ENCODE measurements at places on chromosomes 1 and 21.
A peak's percentile ranks its signal among the peaks of the same experiment; 100 is the strongest.

- H3K27ac ChIP-seq, result no peak overlapping the region
- no peak overlapping the region for H3K4me3 ChIP-seq
- H3K36me3 ChIP-seq, result no peaks in the 10 kb centered on the region
- no peak for DNase-seq
- no peaks in the 10 kb centered on the region for H3K4me1 ChIP-seq
Measured at GRCh38 chr1:207645635-207646081, 725 bp downstream of the CR1L start.

GRCh38 chr21:45466330-45467220 lies 61.6 kb downstream of the COL18A1 start:
- no peak overlapping the region for H3K27ac ChIP-seq
- H3K36me3 ChIP-seq, result peaks cover 4% of the 10 kb centered on the region
- DNase-seq, result no peak
- no peak overlapping the region for H3K4me3 ChIP-seq

GRCh38 chr1:204455063-204455830 lies 39.4 kb downstream of the PIK3C2B start:
- no peaks in the 10 kb centered on the region for H3K27me3 ChIP-seq
- H3K36me3 ChIP-seq, result peaks cover 8% of the 10 kb centered on the region
- H3K4me3 ChIP-seq, result no peak overlapping the region
- no peak for DNase-seq
- H3K4me1 ChIP-seq, result peaks cover 12% of the 10 kb centered on the region

- H3K27me3 ChIP-seq, result no peaks in the 10 kb centered on the region
- no peak overlapping the region for H3K4me3 ChIP-seq
- no peak overlapping the region for H3K27ac ChIP-seq
- no peaks in the 10 kb centered on the region for H3K36me3 ChIP-seq
- H3K4me1 ChIP-seq, result no peaks in the 10 kb centered on the region
Measured at GRCh38 chr1:170085091-170085490, 10.6 kb upstream of the KIFAP3 start.

- H3K36me3 ChIP-seq, result peaks cover 5% of the 10 kb centered on the region
- DNase-seq, result no peak
- no peak overlapping the region for H3K27ac ChIP-seq
- no peaks in the 10 kb centered on the region for H3K27me3 ChIP-seq
- H3K4me3 ChIP-seq, result no peak overlapping the region
Measured at GRCh38 chr1:85351202-85351828, 74.9 kb upstream of the BCL10 start.

- DNase-seq, result no peak
- H3K36me3 ChIP-seq, result no peaks in the 10 kb centered on the region
- H3K4me3 ChIP-seq, result no peak overlapping the region
- no peaks in the 10 kb centered on the region for H3K27me3 ChIP-seq
- H3K27ac ChIP-seq, result no peak overlapping the region
- no peaks in the 10 kb centered on the region for H3K4me1 ChIP-seq
Measured at GRCh38 chr1:61561666-61562065, 163.3 kb downstream of the TM2D1 start.

DNA sequence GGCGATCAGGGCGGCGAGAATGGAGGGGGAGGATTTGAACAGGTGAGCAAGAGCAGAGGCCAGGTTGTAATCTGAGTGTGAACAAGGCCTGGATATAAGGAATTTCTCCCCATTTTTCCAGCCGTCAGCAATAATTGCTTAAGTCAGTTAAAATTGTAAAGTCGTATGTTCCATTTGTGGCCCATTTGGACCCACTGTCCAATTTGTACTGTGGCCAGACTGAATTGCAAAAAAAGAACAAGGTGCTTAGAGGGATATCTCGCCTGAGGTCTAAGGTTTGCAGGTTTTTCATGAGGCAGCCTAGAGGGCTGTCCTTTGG lies 1.0 kb downstream of the ERVH48-1 start:
- DNase-seq, result no peak
- no peaks in the 10 kb centered on the region for H3K27me3 ChIP-seq

GRCh38 chr1:235775246-235775860 lies 91.4 kb downstream of the LYST start:
- H3K4me1 ChIP-seq, result no peaks in the 10 kb centered on the region
- no peak overlapping the region for H3K4me3 ChIP-seq
- H3K27me3 ChIP-seq, result no peaks in the 10 kb centered on the region

DNA sequence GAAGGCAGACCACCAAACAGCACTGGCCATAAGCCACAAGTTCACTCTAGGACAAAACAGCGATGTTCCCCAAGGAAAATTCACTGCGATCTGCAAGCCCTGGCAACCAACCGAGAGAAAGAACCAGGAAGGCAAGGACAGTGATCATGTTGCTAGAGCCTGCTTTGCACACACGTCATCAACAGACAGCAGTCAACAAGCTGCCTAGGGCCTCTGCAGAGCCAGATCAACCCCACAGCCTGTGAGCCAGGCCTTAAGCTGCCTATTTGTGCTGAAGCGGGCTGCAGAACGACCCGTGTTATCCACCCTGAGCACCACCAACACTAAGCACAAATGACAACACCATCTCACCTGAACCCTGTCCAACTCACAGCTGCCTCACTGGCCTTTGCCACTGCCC lies 6.2 kb upstream of the YRDC start:
- peaks cover 27% of the 10 kb centered on the region for H3K4me1 ChIP-seq
- no peak for DNase-seq
- peaks cover 5% of the 10 kb centered on the region for H3K36me3 ChIP-seq
- H3K4me3 ChIP-seq, result no peak overlapping the region
- H3K27me3 ChIP-seq, result no peaks in the 10 kb centered on the region

DNA sequence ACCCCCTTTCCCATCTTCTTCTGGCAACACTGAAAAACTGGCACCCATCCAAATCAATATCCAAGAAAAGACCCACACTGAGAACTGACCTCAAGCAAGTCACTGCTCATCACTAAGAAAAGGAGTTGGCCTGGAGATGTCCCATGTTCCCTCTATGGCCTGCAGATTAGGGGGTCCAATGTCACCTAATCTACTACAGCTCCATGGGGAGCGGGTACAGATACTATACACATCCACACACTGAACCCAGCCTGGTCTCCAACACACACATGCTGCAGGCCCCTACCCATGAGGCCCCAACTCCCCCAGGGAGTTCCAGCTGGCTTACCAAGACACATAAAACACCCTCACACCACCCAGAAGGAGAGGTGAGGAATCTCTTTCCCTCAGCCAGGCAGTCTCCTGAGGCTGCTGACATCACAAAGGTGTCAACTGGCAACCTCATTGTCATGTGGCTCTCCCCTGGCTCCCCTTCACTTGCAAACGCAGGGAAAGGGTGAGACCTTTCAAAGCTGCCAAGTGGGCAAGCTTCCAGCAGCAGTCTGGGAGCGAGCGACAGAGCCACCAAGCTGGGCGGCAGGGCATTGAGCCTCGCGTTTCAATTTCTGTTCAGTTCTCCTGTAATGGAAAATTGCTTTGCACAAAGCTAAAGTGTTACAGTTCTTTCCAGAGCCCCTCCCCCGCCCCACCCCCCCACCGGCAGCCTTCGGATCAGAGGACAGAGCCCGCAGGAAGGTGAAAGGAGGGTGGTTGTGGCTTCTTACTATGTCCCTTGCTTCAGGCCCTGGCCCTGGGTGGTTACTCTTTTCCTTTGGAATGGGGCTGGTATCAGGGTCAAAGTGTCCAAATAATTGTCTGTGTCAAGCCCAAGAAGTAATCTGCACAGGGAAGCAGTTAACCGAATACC lies at the start of gene LRRC52:
TSS of gene LRRC52 (plus strand) at position 469 of the 907 bp plus-strand sequence. CDS start at position 766, 297 bp downstream.
- no peak within 1 kb of the TSS for H3K4me3 ChIP-seq
- no peak within 1 kb of the TSS for H3K27ac ChIP-seq
- H3K36me3 ChIP-seq, result no peaks in the 10 kb centered on the region
- no peak for DNase-seq
- peaks cover 6% of the 10 kb centered on the region for H3K4me1 ChIP-seq

- no peaks in the 10 kb centered on the region for H3K36me3 ChIP-seq
- peak overlapping the region; percentile 85 for H3K27ac ChIP-seq
- DNase-seq, result no peak
- H3K4me1 ChIP-seq, result peaks cover 46% of the 10 kb centered on the region
Measured at GRCh38 chr1:247112479-247112781, 8.3 kb upstream of the ZNF669 start.

GRCh38 chr1:117644696-117645311 lies 39.0 kb downstream of the TENT5C start:
- H3K27me3 ChIP-seq, result no peaks in the 10 kb centered on the region
- no peak overlapping the region for H3K27ac ChIP-seq
- H3K4me3 ChIP-seq, result no peak overlapping the region

GRCh38 chr1:157161901-157162300 lies 23.7 kb upstream of the ETV3 start:
- H3K4me3 ChIP-seq, result no peak overlapping the region
- no peaks in the 10 kb centered on the region for H3K4me1 ChIP-seq
- H3K27ac ChIP-seq, result no peak overlapping the region
- peaks cover 42% of the 10 kb centered on the region for H3K27me3 ChIP-seq

DNA sequence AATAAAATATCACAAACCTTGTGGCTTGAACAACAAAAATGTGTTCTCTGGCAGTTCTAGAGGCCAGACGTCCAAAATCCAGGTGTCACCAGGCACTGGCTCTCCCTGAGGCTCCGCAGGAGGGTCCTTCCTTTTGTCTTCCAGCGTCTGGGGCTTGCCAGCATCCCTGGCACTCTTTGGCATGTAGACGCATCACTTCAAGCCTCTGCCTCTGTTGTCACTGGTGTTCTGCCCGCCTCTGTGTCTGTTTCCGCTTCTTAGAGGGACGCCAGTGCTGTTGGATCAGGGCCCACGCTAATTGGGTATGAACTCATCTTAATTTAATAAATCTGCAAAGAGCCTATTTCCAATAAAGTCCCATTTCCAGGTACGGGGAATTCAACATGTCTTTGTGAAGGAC lies 273.7 kb upstream of the C1orf174 start:
- no peak overlapping the region for H3K27ac ChIP-seq
- peaks cover 1% of the 10 kb centered on the region for H3K27me3 ChIP-seq
- no peaks in the 10 kb centered on the region for H3K36me3 ChIP-seq
- peaks cover 9% of the 10 kb centered on the region for H3K4me1 ChIP-seq
- no peak overlapping the region for H3K4me3 ChIP-seq
- DNase-seq, result no peak

GRCh38 chr21:30081506-30081905 lies 85.1 kb downstream of the CLDN17 start:
- DNase-seq, result no peak
- no peak overlapping the region for H3K4me3 ChIP-seq
- no peaks in the 10 kb centered on the region for H3K27me3 ChIP-seq
- no peaks in the 10 kb centered on the region for H3K4me1 ChIP-seq
- H3K36me3 ChIP-seq, result no peaks in the 10 kb centered on the region
- no peak overlapping the region for H3K27ac ChIP-seq

- H3K36me3 ChIP-seq, result peaks cover 11% of the 10 kb centered on the region
- H3K27me3 ChIP-seq, result no peaks in the 10 kb centered on the region
- no peak overlapping the region for H3K27ac ChIP-seq
- H3K4me3 ChIP-seq, result no peak overlapping the region
- no peak for DNase-seq
Measured at GRCh38 chr1:173852105-173852504, 15.7 kb downstream of the GAS5 start.

- H3K27ac ChIP-seq, result peak overlapping the region; percentile 94
- H3K36me3 ChIP-seq, result no peaks in the 10 kb centered on the region
- H3K4me3 ChIP-seq, result peak overlapping the region; percentile 72
- H3K27me3 ChIP-seq, result no peaks in the 10 kb centered on the region
- DNase-seq, result peak; percentile 72
Measured at GRCh38 chr1:22024485-22025367, 23.3 kb downstream of the CELA3A start.

DNA sequence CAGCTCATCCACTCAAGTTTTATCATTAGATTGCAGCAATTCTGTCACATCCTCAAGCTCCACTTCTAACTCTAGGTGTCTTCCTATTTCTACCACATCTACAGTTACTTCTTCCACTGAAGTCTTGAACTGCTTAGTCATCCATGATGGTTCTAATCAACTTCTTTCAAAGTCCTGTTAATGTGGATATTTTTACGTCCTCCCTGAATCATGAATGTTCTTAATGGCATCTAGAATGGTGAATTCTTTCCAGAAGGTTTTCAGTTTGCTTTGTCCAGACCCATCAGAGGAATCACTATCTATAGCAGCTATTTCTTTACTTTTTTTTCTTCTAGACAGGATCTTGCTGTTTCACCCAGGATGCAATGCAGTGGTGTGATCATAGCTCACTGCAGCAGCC lies 78.0 kb upstream of the RNPC3 start:
- no peaks in the 10 kb centered on the region for H3K27me3 ChIP-seq
- H3K4me1 ChIP-seq, result no peaks in the 10 kb centered on the region
- no peak overlapping the region for H3K4me3 ChIP-seq
- H3K27ac ChIP-seq, result no peak overlapping the region
- H3K36me3 ChIP-seq, result no peaks in the 10 kb centered on the region

- no peak overlapping the region for H3K27ac ChIP-seq
- DNase-seq, result no peak
- H3K27me3 ChIP-seq, result 0 out of 2 replicates have a peak, but pooled peaks cover 1% of the 10 kb centered on the region
- H3K36me3 ChIP-seq, result no peaks in the 10 kb centered on the region
- H3K4me1 ChIP-seq, result no peaks in the 10 kb centered on the region
- no peak overlapping the region for H3K4me3 ChIP-seq
Measured at GRCh38 chr1:166379447-166379846, 212.6 kb upstream of the FAM78B start.

GRCh38 chr1:24185076-24185475 lies 2.0 kb downstream of the IFNLR1 start:
- H3K27ac ChIP-seq, result peak overlapping the region; percentile 78
- H3K27me3 ChIP-seq, result no peaks in the 10 kb centered on the region
- DNase-seq, result no peak
- H3K4me3 ChIP-seq, result no peak overlapping the region
- H3K4me1 ChIP-seq, result peaks cover 65% of the 10 kb centered on the region

GRCh38 chr1:209490013-209490412 lies 93.5 kb upstream of the CAMK1G start:
- H3K4me3 ChIP-seq, result no peak overlapping the region
- H3K4me1 ChIP-seq, result no peaks in the 10 kb centered on the region
- no peak for DNase-seq
- no peaks in the 10 kb centered on the region for H3K36me3 ChIP-seq
- H3K27me3 ChIP-seq, result no peaks in the 10 kb centered on the region

GRCh38 chr1:90856463-90857007 lies 139.4 kb upstream of the BARHL2 start:
- H3K4me1 ChIP-seq, result peaks cover 9% of the 10 kb centered on the region
- DNase-seq, result no peak
- H3K4me3 ChIP-seq, result no peak overlapping the region
- H3K27ac ChIP-seq, result no peak overlapping the region
- no peaks in the 10 kb centered on the region for H3K36me3 ChIP-seq

- peaks cover 59% of the 10 kb centered on the region for H3K27me3 ChIP-seq
- H3K27ac ChIP-seq, result no peak overlapping the region
- peaks cover 11% of the 10 kb centered on the region for H3K4me1 ChIP-seq
- H3K36me3 ChIP-seq, result no peaks in the 10 kb centered on the region
Measured at GRCh38 chr1:207959141-207959825, 48.4 kb upstream of the CD34 start.

DNA sequence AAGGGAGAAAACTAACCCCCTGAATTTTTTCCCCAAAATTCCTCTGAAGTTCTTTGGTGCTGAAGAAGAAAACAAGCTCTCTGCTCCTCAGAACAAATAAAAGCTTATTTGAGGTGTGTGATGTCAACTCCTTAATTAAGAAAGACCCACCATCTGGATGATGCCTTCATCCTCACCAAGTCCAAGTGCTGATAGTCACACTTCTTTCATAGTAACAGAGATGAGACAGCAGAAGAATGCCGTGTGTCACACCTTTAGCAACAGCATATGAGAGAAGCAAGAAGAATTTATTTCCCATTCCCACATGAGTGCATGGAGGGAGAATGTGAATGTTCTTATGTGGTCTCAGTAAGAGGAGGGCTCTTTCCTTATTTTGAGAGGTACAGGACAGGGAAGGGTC lies 91.2 kb downstream of the TGFB2 start:
- H3K36me3 ChIP-seq, result no peaks in the 10 kb centered on the region
- H3K27me3 ChIP-seq, result no peaks in the 10 kb centered on the region
- H3K4me3 ChIP-seq, result no peak overlapping the region
- peaks cover 19% of the 10 kb centered on the region for H3K4me1 ChIP-seq
